ENCODE measurements at places on chromosomes 12 and 14.

DNA sequence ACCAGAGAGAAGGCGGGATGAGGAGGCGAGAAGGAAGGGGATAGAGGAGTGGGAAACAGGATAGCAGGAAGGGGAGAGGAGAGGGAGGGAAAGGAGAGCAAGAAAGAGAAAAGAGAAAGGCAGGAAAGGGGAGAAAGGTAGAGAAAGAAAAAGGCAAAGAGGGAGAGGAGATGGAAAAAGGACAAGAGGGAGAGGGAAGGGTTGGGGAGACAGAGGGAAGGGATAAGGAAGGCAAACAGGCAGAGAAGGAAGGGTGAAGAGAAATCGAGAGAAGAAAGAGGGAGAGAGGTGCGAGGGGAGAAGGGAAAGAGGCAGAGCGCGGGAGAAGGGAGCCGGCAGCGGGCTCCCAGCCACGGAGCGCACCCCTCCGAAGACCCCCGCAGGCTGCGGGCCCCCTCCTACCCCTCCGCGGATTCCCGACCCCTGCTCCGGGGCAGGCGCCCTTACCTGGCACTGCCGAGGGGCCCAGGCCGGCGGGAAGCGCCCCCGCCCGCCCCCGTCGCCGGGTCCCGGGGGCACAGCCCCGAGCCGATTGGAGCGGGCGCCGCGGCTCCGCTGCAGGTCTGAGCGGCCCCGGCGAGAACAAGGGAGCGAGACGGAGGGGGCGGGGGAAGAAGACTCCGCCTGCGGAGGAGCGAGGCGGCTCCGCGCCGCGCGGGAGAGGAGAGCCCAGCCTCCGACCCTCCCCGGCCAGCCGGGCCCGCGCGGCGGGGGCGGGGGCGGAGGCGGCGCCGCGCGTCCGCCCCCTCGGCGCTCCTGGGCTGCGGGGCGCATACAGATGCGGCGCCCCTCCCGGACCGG, at the start of gene CDH24:
TSS of gene CDH24 (minus strand) at position 565 of the 801 bp plus-strand sequence. CDS start 1,787 bp downstream, outside the sequence.
- DNase-seq: peak; percentile 83

- DNase-seq: no peak
These were observed 45.3 kb downstream of the TAOK3 start for GRCh38 chr12:118327391-118327790.

- no peak for DNase-seq
These were observed 38.9 kb downstream of the BEGAIN start for GRCh38 chr14:100548295-100548655.

GRCh38 chr12:69682110-69682755, 16.9 kb downstream of the BEST3 start:
- no peak for DNase-seq

GRCh38 chr12:3133405-3133783, 56.2 kb downstream of the TSPAN9 start:
- DNase-seq: no peak

DNA sequence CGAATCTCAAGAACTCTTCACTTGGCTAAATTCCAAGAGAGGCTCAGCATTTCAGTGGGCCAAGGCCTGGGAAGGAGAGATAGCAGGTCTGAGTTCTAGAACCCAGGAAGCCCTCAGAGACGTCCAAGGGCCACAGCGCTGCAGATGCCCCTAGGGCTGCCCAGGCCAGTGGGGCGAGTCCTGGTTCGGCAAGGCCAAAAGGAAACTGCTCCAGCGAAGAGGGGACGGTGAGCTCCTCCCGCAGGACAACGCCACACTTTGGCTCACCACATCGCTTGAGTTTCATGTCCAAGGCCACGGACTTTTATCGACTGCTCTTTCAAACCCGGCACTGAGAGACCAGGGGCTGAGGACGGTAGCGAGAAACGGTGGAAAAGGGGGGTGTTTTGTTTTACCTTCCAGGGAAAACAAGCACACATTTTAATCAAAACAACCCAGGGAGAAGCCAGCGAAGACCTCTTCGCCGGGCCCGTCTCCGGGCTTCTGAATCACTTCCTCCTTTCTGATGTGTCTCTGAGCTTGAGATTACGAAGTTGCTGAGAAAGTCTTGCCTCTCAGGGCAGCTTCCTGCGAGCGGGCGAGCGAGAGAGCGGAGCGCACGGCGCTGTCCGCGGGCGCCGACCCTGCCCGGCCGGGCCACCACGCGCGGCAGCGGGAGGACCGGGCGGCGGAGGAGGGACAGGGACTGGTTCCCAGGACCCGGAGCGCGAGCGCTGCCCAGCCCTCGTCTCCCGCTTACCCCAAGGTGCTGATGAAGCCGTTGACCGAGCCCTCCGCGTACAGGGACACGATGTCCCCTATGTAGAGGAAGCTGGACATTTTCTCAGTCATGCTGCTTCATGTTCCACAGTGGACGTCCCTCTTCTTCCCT, 808 bp downstream of the ITPR2 start:
- peak; percentile 66 for DNase-seq

DNA sequence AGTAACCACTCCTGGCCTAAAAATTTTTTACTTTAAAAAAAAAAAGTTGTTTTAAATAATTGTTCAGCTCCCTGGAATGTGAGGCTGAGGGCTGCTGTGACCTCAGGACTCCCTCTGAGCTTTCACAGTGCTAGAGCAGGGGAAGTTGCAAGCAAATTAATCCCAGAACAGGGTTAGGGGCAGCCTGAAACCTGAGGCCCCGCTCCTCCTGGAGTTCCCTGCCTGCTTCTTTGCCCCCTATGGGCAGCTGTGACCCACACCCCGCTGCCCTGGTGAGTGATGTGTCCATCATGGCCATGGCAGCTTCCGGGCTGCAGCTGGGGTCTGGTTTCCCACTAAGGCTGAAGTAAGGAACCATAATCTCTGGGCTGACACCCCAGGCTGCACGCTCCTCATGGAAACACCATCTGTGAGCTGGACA, 9.5 kb downstream of the RITA1 start:
- DNase-seq: no peak

GRCh38 chr12:104687823-104688573, 231.2 kb downstream of the CHST11 start:
- no peak for DNase-seq

DNA sequence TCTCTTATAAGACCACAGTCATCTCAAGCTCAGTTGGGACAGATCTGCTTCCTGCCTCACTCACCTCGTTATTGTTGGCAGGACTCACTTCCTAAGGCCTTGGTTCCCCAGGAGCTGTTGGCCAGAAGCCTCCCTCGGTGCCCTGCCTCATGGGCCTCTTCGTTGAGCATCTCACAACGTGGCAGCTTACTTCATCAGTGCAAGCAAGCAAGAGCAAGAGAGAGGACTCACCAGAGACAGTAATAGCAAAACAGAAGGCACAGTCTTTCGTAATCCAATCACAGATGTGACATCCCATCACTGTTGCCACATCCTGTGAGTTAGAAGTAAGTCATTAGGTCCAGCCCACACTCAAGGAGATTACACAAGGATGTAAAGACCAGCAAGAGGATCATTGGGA, 5.1 kb upstream of the NUMB start:
- no peak for DNase-seq
